NCI-H510A (cell line): ENCODE measurements at places on chromosomes 6 and 20.

DNA sequence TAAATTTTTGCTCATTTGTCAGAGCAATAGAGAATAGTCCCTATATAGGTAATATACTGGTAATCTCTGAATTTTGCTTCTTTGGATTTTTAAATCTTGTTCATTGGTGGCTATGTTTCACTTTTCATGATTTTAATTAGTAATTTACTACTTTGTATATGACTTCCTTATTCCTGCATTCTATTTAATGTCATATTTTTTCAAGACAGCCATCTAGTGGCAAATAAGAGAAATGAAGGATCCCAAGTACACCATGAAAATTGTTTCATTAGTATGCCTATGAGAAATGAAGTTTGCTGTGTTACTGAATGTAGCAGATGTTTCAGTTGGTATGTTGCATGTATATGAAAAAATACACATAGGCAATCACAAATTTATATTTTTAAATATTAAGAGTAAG is 82.4 kb downstream of the ZNF292 start:
- DNase-seq, result no peak

DNA sequence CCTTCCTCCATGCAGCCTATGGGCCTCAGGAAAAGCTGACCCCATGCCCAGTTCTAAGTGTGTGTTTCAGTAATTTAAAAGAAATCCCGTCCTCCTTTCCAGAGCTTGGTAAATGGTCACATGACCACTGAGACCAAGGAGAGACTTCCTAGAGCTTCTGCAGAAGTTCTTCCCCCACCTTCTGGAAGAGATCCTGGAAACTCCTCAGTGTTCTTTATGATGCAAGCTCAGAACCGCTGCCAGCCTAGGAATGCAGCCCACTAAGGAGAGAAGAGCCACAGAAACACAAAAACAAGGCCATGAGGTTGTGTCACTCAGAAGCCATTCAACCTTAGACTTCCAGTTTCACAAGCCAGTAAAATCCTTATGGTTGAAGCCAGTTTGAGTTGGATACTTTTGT is 348.4 kb downstream of the TPBG start:
- DNase-seq, result no peak

GRCh38 chr6:63572747-63573075 is 431 bp downstream of the LOC128125822 start:
- DNase-seq, result no peak

DNA sequence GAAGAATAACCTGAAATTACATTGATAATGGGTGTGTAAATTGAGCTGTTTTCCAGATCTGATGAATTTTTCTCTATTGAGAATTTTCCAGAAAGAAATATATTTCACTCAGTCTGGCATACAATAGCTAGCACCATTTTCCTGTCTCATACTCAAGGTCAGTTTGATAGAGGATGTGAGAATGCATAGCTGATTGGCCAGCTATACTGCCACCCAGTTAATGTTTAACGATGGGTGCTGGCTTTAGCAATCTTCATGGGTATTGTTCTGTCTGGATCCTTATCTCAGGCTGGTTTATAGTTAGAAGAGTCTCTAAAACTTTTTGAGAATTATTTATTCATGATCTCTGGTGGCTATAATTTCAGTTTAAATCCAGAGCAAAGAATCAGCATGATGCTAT is 147.4 kb downstream of the HDGFL1 start:
- DNase-seq, result no peak

DNA sequence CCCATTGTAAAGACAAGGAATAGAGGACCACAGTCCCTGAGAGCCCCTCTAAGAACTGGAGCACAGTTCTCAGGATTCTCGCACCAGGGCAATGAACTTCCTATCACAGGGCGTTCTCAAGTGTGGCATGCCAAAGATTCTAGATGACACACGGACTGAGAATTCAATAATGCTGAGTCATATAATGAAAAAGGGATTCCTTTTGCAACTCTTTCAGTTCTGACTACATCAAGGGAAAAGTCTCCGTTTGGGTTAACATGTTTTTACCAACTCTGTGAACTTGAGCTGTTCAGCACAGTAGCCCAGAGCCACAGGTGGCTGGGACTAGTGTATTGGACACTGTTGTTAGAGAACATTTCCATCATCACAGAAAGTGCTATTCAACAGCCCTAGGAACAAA is 3.4 kb downstream of the MED20 start:
- no peak for DNase-seq

- DNase-seq, result no peak
These were observed 87.7 kb downstream of the SCAND1 start for GRCh38 chr20:35866418-35867202.

DNA sequence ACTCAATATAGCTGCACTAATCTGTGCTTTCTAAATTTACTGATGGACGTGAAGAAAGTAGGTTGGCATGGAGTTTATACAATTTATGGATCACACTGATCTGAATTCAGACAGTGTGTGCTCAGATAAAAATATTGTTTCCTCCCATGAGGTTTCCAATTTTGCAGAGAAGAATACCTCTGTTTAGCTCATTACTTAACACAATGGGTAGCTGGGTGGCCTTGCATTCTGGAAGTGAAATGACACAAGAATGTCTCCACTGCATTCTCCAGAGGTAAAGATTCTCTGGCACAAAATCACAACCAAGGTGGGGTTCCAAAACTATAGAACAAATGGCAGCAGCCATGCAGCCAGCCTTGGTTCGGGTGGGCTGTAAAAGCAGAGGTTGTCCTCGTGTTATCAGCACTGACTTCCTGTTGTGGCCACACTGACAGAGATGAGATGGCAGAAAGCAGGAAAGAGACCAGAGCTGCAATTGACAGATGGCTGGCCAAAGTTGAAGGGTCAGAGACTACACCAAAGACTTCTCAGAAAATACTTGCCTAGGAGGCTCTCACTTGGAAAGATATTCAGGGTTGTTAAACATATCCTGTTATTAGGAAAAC is 50.2 kb downstream of the HDAC2 start:
- no peak for DNase-seq

- DNase-seq, result no peak
These were observed 897.4 kb upstream of the CITED2 start for GRCh38 chr6:140271759-140272377.

DNA sequence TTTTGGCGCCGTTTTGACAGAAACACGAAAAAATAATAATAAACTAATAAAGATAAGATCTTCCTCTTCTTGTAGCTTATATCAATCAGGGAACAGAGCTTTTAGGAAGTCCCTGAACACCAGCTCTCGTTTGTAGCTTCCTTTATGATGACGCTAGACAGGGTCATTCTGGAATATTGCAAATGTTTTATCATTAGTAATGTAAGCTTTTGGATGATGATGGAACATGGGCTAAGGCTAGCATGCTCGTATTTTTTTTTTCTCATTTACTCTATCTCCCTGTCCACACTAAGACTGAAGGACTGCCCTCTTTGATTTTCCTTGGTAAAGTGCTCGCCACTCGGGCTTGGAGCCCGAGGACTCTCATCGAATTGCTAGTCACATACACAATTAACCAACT is 22.1 kb upstream of the POM121L2 start:
- DNase-seq, result no peak

DNA sequence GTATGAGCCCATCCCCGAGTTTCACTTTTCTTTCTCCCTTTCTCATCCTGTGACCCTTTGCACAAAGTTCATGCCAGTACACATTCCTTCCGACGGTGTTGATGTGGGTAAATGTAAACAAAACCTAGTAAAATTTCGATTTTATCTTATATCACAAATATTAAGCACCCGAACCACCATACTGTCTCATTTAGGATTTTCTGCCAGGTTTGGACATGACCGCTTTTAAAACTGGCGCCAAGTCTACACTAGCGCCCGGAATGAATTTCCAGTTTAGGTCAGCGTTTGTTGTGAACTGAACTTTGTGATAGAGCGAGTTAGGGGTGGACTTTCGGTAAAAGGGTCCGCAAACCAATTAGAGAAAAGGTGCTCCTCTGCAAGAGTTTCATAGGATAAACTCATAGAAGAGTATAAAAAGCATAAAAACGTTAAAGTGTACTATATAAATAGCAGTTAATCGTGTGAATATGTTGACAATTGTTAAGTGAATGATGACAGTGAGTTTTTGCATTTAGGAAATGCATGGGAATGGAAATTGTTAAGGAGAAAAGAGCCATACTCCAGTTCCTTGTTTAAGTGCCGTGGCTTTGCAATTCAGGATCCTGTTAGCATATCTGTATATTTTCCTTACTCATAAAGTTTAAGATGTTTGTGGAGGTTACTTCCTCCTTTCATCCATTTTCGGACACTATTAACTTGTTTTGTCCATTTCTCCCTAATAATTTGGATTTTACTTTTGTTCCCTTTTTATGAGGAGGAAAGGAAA is 937 bp downstream of the AKAP7 start:
- DNase-seq, result no peak

DNA sequence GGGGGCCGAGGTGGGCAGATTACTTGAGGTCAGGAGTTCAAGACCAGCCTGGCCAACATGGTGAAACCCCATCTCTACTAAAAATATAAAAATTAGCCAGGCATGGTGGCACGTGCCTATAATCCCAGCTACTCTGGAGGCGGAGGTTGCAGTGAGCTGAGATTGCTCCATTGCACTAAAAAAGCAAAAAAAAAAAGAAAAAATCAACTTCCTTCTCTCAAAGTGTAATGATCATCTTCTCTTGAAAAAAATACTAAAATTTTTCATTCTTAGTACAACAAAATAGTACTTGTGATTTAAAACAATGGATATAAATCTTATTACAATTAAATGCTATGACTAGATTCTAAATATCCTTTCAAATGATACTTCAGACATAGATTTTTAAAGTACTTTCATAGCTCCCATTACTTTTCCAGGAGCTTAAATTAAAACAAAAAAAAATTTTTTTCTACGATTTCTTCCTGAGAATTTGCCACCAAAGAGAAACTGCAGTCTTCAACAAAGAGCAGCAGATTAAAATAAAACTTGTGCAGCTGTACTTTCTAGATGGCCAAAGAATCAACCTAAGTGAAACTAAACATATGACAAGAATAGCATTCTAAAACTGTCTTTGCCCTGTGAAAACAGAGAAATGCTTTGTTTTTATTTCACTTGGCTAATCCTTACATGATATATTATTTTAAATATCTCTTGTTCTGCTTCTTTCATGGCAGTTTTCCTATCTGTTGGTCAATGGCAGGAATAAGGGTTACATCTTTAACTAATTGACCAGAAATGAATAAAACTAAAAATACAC is 75.2 kb downstream of the MAP3K5 start:
- no peak for DNase-seq

- DNase-seq, result no peak
These were observed 4.9 kb upstream of the TRIM39 start for GRCh38 chr6:30321692-30322388.

DNA sequence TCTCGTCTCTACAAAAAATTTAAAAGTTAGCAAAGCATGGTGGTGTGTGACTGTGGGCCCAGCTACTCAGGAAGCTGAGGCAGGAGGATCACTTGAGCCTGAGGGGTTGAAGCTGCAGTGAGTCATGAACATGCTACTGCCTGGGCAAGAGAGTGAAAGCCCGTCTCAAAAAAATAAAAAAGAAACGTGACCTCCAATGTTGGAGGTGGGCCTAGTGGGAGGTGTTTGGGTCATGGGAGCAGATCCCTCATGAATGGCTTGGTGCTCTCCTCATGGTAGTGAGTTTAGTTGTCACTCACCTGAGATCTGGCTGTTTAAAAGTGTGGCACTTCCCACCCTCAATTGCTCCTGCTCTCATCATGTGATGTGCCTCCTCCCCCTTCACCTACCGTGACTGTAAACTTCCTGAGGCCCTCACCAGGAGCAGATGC is 24.3 kb downstream of the RBL1 start:
- no peak for DNase-seq

GRCh38 chr6:106974336-106974998 is at the start of gene CD24:
CD24 (minus strand) TSS chr6:106974729; CDS start chr6:106974646, 83 bp downstream.
- peak; percentile 38 for DNase-seq

DNA sequence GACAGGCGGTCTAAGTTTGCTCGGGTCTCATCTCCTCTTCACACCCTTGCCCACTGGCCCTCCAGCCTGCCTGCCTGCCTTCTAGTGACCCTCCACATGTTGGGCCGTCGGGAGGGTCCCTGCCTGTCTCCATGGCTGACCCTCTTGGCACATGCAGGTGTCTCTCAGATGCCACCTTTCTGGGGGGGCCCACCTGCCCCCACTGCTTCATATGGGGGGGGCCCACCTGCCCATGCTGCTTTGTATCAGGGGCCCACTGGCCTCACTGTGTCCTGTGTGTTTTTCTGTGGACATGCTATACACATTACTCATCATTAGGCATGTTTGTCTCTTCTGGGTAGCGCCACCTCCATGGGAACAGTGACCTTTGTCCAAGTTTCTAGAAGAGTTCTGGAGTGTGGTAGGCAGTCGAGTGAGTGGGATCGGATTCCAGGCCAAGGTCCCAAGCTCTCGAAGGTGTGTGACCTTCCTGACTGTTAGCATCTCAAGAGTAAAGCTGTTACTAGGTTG is 40.4 kb upstream of the KIF25 start:
- no peak for DNase-seq

DNA sequence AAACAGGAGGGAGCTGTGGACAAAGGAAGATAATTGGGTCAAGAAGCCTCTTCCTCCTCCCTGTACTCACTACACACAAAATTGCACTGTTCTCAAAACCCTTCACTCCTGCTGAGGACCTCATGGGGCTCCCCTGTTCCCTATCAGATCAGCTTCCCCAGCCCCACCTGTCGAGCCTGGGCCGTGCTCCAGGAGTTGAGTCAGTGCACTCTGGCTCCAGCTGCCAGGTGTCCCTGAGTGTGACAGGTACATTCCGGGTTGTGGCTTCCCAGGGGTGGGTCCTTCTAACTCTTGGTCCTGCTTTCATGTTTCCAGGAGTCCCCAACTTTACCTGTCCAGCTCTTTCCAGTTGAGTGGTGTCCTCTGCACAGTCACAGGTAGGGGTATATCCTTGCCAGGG is 8.4 kb downstream of the RAB5IF start:
- DNase-seq, result peak; percentile 25

DNA sequence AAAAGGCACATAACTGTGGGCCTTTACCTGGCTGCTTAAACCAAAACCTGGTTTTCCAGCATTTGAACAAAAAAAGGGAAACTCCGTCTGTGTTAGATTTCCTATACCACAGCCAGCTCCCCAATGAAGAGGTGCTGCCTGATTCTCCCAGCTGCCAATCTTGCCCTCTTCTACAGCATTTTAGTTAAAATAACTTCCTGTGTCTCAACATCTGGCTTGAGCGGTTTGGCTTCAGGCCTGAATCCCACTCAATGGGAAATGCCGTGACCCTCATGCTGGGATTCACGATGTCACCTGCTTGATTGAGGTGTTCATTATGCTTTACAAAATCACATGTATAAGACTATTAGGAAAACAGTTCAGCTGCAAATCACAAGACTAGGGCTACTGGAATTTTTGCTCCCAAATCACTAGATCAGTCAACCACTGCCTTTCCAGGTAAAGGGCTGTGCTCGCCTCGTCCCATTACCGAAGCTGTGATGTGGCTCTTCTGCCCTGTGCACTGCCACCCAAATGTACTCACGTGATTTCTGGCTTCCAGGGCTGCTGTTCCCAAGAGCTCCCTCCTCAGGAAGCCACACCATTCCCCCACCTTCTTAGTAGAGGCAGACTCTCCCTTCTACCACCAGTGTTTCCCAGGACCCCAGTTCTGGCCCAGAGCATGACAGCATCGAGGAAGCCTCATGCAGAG is 94.6 kb downstream of the PSMG4 start:
- DNase-seq, result no peak
